ENCODE measurements at places on chromosomes 7 and 10. TPM values are rescaled to one million over a fixed set of nuclear protein-coding genes. Genes with fewer than 3 reads are reported as not detected.

DNA sequence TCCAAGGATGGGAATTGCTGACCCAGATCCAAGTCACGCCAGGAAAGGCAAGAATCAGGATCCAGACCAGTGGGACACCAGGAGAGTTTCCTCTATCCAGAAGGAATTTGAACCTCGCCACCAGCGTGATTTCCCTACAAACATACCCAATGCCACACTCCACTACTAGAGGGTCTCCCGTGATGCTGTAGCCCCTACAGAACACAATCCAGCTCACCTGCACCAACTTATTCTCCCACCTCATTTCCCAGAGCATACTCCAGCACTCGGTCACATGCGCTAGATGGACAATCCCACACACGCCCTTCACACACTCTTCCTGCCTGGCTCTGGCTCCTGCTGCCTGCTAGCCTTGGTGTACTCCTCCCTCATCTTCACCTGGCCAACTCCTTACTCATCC, 142.1 kb upstream of the PDE1C start:
- DNase-seq: no peak

Gene WNT8B
- total RNA-seq: not detected

Gene FRAT1
- 2.1 TPM for total RNA-seq

GRCh38 chr10:90417476-90418210, 440.2 kb downstream of the HTR7 start:
- DNase-seq: no peak

Gene SPDYE16
- total RNA-seq: 0.34 TPM

All from left cardiac atrium (tissue), 4 donors.